A172 (cell line): ENCODE measurements at places on chromosomes 5 and 9. TPM values are rescaled to one million over a fixed set of nuclear protein-coding genes. Genes with fewer than 3 reads are reported as not detected.

- DNase-seq: peak; percentile 83
These were observed 45.2 kb downstream of the RNF180 start for GRCh38 chr5:64210866-64211265.

GRCh38 chr5:133322743-133323142 lies 270.9 kb downstream of the HSPA4 start:
- DNase-seq: no peak

GRCh38 chr5:59506285-59506877 lies 387.1 kb downstream of the PDE4D start:
- DNase-seq: peak; percentile 26

DNA sequence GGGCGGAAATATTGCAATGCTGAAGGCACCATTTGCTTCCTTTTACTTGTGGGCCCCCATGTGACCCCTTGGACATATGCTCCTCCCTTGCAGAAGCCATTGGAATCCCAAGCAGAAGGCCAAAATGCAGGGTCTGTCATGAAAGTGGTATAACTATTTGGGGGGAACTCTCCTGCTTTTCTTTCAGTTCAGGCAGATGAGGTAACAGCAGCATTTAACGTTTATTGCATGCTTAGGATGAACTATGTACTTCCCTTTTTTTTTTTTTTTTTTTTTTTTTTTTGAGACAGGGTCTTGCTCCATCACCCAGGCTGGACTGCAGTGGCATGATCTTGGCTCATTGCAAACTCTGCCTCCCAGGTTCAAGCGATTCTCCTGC lies 7.8 kb downstream of the FOXI1 start:
- DNase-seq: no peak

GRCh38 chr9:70060883-70061507 lies 17.3 kb downstream of the MAMDC2 start:
- no peak for DNase-seq

- DNase-seq: no peak
These were observed 12.1 kb upstream of the TLE4 start for GRCh38 chr9:79559495-79560181.

- DNase-seq: no peak
These were observed 127.5 kb upstream of the RETREG1 start for GRCh38 chr5:16744164-16744880.

GRCh38 chr9:103900466-103900865 lies 193.6 kb upstream of the SMC2 start:
- DNase-seq: no peak

DNA sequence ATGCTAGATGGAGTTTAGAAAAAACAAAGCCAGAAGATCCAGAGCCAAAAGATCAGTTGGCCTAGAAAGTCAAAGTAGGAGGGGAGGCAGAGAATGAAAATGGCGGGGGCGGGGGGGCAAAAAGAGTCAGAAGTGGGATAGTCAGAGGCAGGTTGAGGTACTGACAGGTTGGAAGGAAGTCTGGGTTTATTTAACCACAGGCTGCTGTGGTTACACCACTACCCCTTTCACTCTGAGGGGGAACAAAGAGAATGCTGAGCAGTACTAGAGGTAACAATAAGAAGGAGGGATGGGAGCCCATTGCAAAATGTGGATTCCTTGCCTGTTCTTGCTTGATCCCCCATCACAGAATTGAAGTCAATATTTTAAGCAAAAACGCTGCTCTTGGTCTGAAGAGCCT lies 111.8 kb downstream of the CAVIN4 start:
- no peak for DNase-seq

DNA sequence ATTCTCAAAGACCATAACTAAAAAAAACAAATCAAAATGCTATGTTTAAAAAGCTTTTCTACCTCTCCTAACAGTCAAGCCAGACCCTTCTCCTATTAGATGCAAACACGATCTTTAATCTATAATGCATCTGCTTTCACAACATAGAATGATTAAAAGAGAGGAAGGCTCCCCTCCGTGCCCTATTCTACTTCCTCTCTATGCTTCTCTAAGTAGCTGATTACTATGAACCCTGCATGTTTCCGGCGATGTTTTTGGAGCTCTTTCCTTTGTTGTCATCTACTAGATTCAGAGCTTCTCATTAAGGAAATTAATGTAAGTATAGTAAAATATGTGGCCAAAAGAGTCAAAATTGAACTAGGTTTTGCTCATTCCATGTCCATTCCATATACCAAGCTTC lies 29.2 kb upstream of the CEP120 start:
- DNase-seq: no peak

GRCh38 chr5:104266161-104266560 lies 703.6 kb upstream of the NUDT12 start:
- no peak for DNase-seq

DNA sequence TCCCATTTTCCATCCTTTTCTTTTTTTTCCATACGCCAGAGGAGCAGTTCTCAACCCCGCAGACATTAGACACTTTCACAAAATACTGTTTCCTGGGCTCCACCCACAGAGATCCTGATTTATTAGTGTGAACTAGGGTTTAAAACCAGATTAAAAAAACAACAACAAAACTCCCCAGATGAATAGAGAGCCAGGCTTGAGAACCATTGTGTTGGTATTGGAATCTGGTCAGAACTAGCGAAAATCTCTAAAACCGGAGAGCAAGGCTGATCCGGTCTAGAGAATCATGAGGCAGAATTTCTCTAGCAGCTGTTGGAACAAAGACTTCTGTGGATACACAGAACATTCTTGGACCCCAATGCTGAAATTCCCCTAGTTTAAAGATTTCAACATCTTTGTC lies 173.0 kb downstream of the PCSK1 start:
- no peak for DNase-seq

GRCh38 chr9:13411791-13412190 lies 132.3 kb upstream of the MPDZ start:
- no peak for DNase-seq

- no peak for DNase-seq
These were observed 64.8 kb downstream of the ERCC6L2 start for GRCh38 chr9:95940265-95940664.

DNA sequence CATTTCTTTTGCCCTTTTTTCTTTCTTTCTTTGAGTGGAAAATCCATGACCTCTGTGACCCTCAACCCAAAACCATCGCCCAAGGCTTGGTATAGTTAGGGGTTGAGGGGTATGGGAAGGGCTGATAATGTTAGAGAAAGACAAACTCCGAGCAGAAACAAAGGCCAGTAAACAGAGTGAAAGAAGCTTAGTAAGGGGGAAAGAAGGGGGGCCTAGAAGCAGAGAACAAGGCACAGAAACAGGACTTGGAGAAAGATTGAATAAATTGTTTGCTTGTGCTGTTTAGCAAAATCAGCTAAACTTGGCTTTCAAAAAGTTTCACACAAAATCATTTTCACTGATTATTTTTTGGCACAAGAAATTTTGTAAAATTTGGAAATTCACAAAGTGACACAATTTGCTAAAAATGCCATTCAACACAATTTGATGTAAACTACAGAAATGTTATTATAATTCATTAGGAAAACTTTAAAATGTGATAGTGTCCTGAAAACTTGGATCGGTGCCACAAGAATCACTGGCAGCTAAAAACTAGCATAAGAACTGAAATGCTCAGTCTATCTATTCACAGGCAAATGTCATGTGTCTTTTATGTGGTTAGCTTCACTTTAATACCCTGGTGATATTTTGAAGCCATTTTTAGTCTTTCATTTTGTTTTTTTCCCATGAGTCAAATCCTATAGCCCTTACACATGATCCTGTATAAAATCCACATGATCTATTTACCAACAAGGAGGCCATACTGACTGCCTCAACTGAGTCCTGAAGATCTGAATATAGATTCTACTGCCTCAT lies 276.4 kb downstream of the NR2F1-AS1 start:
- DNase-seq: no peak

- DNase-seq: no peak
These were observed at the start of gene NIPAL4 for GRCh38 chr5:157459715-157460599. Gene NIPAL4, plus strand, starts transcription at chr5:157460213. Its CDS starts 108 bp downstream, at chr5:157460321.

- no peak for DNase-seq
These were observed 205.1 kb downstream of the SNCAIP start for GRCh38 chr5:122517091-122517490.

DNA sequence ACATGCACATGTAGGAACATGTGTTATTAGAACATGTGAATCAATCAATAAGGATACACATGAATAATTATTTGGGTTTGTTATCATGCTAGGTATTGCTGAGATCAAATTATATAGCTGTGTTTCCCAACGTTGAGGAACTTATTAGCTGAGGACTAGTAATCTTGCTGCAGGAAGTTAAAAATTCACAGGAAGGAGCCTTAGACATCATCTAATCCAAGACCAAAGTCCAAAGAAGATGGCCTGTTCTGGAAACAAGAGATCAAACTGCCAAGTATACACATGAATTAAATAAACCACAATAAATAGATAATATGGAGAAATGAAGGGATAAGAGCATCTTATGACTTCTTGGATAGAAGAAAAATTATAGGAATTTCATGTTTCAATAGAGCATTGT lies 19.9 kb downstream of the POU5F2 start:
- DNase-seq: no peak

DNA sequence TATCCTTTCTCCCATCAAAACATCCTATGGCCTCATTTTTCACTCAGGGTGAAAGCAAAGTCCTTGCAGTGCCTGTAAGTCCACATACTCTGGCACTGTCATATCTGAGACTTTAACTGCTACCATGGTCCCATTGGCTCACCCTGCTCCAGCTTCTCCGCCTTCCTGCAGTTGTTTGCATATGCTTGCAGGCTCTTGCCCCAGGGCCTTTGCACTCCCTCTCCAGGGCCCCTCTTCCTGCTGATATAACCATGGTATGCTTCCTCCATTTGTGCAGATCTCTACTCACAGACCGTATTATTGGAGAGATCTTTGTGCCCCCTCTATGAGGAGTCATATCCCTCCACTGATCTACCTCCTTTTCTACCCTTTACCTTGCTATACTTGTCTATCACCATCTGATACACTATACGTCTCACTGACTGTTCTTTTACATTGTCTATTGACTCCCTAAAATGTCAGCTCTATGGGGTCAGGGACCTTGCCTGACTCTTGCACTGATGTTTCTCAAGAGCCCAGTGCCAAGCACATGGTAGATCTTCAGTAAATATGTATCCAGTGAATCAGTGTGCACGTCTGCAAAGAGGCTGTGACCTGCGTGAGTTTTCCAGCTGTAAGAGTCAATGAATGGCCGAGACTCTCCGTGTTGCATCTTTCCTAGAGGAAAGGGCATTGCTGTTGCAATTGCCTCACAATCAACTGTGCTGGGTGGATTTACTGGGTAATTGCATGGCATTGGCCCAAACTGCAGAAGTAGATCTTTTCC lies 81.7 kb upstream of the CPEB4 start:
- no peak for DNase-seq

The GFI1B gene
- total RNA-seq: 0.19 and 0.47 TPM in 2 replicates

The KIF4B gene
- 0.02 TPM in 1 of 2 replicates, not detected in the other for total RNA-seq

The RFESD gene
- total RNA-seq: 5.3 and 7.1 TPM in 2 replicates

The FOXD4L6 gene
- total RNA-seq: not detected in 2 replicates

The ANKRD18B gene
- 10.6 and 12.6 TPM in 2 replicates for total RNA-seq

The CDH18 gene
- 1.4 and 5.3 TPM in 2 replicates for total RNA-seq
